Activated T-cell treated with anti-CD3 and anti-CD28 coated beads, Interleukin-2, amount 50 U/mL, for 48 hours (primary cell): ENCODE measurements at places on chromosomes 1 and 21.

GRCh38 chr1:21216835-21217811 lies 40.4 kb upstream of the EIF4G3 start:
- DNase-seq = peak; percentile 82

GRCh38 chr1:210231846-210232510 lies 618 bp upstream of the SERTAD4 start:
- no peak for DNase-seq

GRCh38 chr1:151011154-151011850 lies 3.1 kb downstream of the PRUNE1 start:
- DNase-seq = no peak

DNA sequence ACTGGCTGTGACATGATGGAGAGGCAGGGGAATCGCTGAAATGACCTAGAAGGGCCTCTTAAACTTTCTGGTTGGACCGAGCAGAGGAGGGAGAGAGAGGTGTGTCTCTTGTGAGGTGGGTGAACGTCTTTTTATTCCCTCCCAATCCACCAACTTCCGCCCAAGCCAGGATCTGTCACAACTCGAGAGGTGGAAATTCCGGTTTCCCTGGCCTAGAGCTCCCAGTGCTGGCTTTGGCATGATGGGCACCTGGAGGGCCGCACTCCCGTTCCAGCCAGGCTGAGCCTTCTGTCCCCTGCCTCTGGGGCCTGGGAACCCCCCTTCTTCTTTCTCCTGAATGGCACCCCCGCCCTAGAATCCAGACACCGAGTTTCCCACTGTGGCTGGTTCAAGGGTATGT lies at the start of gene SEMA4A:
SEMA4A (plus strand) TSS at position 224 of the 400 bp plus-strand sequence. CDS start 994 bp downstream, outside the sequence.
- DNase-seq = no peak
